ENCODE measurements at places on chromosomes 1 and 21.

GRCh38 chr1:234858722-234859121 lies 248.7 kb upstream of the IRF2BP2 start:
- DNase-seq = no peak

DNA sequence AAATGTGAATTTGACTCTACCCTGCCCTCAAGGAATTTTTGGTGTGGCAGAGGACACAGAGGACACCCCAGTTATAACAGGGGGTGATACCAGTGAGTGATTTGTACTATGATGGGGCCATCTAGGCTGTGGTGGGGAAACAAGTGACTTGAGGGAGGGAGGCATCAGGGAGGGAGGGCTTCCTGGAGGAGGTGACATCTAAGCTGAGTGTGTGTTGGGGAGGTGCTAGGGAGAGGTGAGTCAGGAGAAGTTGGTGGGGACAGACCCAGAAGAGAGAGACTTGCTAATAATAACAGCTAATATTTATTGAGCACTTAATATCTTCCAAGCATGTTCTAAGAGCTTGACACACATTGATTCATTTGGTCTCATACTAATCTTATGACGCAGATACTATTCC lies 19.9 kb upstream of the TTC4 start:
- DNase-seq = no peak

DNA sequence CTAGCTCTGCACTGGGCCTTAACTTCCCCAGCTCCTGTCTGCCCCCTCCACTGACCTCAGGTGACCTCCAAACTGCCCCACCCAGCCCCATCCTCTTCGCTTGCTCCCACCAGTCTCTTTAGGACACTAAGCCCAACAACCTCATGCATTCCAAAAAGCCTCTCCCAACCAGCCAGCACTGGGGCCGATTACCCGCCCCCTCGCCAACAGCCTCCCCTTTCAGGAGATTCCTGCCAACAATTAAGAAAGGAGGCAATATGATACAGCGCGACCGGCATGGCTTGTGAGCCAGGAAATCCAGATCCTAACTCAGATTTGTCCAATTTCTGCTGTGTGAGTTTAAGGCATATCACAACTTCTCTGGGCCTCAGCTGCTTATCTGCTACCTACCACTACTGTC lies 14.7 kb downstream of the KANK4 start:
- no peak for DNase-seq

DNA sequence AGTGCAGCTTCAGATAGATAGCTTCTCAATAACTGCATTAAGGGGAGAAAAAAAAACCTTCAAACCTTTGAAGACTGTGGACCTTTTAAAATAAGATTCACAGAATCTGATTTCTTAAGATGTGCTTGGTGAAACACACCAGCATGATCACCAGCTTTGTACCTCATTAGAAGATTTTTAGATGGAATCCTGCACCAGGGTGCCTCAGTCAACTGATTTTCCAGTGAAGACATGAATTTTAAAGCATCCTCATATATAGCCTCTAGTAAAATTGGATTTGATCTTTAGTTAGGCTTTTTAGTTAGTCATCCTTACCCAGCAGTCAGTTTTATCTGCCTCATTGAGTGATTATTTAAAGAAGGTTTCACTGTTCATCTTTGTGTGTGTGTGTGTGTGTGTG lies 208.6 kb upstream of the DEPDC1 start:
- DNase-seq = no peak

DNA sequence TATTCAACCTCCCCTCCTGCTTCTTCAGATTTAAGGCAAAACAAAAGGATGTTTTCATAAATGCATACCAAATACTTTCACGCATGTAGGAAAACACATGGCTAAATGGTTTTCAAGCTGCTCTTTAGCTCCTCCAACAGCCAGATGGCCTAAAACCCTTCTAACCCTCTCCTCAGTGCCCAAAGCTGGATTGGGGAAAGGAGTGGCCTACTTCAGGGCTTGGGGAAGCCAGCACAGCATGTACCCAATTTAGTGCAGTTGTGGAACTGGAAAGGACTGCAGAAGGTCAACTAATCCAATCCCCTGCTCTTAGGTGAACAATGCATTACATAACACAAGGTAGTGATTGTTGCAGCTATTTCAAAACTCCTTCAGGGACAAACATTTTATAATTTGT lies 9.3 kb downstream of the F5 start:
- DNase-seq = peak; percentile 51

DNA sequence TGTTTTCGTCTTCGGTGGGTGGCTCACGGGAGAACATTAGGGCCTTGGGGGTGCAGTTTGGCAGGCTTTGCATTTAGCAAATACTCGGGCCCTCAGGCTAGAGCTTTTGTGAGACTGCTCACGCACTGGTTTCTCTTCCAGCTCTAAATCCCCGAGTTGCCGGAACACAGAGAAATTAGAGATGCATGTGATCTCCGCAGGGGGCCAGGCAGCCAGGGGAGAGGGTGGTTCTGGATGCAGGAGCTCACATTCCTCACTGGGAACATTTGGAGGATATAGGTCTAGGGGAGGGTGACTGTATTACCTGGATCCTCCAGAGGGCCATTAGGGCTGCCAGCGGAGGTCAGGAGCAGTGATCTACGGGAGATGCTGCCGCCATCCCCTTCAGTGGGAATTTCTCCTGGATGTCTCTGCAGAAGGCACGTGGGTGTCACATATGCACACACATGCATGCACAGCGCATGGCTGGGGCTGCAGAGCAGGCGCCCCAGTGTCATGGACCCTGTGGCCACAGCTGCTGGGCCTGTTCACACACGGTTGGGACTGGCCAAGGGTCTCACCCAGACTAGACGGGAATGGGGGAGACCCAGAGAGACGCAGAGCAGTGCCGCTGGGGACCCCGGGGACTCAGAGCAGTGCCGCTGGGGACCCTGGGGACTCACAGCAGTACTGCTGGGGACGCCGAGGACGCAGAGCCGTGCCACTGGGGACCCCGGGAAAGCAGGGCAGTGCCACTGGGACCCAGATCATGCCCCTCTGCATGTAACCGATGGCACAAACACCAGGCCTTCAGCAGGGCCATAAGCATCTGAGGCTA lies 258.7 kb downstream of the CAMTA1 start:
- DNase-seq = no peak
